ENCODE measurements at places on chromosomes 1 and 21.
A peak's percentile ranks its signal among the peaks of the same experiment; 100 is the strongest.

GRCh38 chr1:34101151-34101550, 63.9 kb downstream of the CSMD2 start:
- DNase-seq = no peak

DNA sequence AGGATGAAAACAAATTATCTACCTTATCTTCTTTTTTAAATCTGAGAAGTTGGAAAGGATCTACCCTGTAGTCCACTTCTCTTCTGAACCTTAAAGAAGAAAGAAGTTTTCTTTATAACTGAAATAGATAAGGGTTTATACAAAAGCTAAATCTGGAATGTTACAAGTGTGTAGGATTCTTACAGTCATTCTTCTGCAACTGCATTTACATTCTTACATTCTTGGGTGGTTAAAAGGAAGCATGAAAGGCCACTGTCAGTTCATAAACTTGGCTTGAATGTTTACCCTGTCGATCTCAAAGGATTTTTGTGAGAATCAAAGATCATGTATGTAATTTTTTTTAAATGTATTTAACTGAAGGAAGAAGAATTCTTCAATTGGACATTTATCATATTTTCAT, 142.1 kb upstream of the BRINP3 start:
- no peak for DNase-seq

- no peak for DNase-seq
Observed at GRCh38 chr21:32611471-32611997, 643 bp downstream of the CFAP298 start.

- no peak for DNase-seq
Observed at GRCh38 chr1:206679738-206680211, 4.9 kb upstream of the MAPKAPK2 start.

DNA sequence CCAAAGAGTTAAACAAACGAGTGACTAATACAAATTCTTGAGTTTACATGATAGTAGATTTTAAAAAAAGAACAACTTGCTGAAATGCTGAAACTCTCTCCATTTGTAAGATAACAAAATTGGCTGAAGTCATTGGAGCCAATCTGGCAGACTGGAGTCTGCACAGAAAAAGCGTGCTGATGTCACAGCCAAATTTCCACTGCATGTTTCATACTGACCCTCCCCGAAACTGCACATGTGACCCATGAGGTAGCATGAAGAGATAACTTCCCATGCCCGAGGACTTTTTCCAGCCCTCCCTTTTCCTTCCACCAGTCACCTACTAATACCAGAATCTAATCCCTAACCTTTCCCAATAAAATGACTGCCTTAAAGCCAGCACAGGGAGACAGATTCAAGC, 1.2 kb upstream of the LELP1 start:
- DNase-seq = no peak

- no peak for DNase-seq
Observed at GRCh38 chr1:159204161-159205141, at the start of gene ACKR1. TSS of gene ACKR1 (plus strand) at chr1:159204875. CDS start at chr1:159204960, 85 bp downstream.

DNA sequence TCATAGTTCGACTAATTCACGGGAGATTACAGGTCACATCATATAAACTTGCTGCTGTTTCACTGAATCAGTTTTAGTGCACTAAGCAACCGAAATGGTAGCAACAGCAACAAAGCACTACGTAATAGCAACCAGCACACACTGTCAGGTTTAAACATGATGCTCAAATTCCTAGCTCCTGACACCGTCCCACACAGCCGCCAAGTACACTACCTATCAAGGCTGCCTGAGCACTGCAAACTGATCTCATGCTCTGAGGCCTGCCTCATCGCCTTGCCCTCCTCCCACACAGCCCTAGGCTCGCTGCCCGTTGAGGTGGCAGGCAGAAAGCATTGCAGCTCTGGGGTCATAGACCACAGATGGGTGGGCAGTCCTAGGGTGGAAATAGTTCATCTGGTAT, 12.4 kb downstream of the LAMC2 start:
- no peak for DNase-seq

DNA sequence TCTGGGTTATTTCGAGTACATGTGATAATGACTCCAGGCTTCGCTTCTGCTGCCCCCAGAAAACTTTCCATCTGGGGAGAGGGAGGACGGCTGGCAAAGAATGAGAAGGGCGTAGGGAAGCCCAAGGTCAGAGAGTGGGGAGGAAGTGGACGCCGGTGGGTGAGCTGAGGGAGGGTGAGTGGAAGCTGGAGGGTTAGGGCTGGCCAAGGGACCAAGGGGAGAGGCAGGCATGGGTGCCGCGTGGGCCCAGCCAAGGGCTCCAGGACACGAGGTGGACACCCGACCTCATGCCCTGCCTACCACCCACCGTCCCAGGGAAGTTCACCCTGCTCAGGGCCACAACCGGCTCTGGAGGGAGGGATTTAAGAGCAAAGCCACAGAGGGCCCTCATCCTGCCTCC, 75.8 kb downstream of the CASZ1 start:
- DNase-seq = no peak

DNA sequence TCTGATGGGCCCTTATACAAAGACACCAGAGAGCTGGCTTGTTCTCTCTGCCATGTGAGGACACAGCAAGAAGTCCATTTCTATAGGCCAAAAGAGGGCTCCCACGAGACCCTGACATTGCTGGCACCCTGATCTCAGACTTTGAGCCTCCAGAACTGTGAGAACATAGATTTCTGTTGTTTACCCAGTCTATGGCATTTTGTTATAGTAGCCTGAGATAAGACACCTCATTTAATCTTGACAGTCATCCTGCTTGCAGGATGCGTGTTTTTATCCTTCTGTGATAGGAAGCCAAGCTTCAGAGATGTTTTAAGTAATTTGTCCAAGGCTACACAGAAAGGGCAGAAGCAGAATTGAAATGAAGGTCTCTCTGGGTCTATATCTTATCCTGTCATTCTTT, 138.8 kb upstream of the HOOK1 start:
- DNase-seq = no peak

DNA sequence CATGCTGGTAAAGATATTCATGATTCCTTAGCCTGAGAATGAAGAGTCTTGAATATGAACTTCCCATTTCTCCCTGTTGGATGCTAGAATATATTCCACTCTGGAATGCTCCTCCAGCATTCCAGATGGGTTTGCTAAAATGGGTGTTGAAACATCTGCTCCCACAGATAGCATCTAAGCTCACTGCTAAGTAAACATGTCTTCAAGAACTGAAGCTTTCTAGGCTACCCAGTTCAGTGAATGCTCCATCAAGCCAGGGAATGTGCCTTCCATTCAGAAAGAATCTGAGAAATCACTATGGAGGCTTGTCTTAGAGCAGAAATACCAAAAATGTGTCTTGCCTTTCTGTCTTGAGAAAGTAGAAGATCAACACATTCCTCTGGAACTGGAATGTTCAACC, 81.1 kb downstream of the TNFSF18 start:
- DNase-seq = no peak

- no peak for DNase-seq
Observed at GRCh38 chr1:228765168-228765946, 30.1 kb downstream of the RHOU start.

DNA sequence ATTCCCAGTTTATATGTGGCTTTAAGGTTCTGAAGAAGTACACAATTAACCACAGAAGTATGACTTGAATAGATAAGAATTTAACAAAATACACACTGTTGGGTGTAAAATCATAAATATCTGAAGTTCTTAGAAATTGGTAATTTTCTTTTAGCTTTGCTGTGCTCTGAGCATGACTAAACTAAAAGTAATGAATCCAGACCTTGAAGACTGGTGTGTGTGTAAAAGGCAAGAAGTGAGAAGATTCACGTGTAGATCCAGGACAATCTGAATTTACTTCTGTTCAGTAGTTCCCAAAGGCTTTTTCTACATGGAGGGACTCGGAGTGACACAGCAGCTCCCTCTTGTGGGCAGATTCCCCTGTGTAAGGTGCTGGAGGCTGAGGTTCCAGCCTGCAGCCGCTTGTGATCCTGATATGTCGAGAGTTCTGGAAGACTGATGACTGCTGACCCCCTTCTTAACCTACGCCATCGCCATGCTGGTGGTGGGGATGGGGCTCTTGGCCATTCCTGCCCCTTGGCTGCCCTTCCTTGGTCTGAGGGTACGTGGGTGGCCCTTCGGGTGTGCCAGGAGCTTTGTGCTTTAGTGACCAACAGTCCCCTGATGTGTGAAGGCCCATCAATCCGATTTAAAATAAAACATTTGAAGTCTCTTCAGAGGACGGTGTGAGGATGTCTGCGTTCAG, 62.7 kb downstream of the ADARB1 start:
- peak; percentile 85 for DNase-seq

- DNase-seq = no peak
Observed at GRCh38 chr1:25893116-25893515, 13.1 kb downstream of the STMN1 start.

Measured in right forelimb (tissue), 1 donor.